Activated CD8-positive, alpha-beta memory T cell treated with anti-CD3 and anti-CD28 coated beads, Interleukin-2, amount 50 U/mL, for 48 hours (primary cell): ENCODE measurements at places on chromosomes 5 and 9.

DNA sequence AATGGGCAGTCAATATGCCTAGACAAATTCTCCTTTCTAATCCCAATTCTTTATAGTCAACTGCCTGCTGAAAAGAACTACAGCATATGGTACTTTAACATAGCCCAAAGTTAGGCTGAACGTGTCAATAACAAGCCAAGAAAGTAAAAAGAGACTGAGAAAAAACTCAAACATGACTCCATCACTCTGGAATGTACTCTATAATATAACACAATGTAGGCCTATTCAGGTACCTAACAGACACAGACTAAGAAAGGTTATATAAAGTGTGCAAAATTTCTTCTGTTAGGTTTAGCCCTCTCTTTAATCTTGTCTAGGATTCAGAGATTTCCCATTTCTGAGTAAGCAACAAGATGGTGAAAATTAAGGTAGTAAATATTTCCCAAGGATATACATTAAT, 209.7 kb upstream of the PRR16 start:
- DNase-seq, result no peak

DNA sequence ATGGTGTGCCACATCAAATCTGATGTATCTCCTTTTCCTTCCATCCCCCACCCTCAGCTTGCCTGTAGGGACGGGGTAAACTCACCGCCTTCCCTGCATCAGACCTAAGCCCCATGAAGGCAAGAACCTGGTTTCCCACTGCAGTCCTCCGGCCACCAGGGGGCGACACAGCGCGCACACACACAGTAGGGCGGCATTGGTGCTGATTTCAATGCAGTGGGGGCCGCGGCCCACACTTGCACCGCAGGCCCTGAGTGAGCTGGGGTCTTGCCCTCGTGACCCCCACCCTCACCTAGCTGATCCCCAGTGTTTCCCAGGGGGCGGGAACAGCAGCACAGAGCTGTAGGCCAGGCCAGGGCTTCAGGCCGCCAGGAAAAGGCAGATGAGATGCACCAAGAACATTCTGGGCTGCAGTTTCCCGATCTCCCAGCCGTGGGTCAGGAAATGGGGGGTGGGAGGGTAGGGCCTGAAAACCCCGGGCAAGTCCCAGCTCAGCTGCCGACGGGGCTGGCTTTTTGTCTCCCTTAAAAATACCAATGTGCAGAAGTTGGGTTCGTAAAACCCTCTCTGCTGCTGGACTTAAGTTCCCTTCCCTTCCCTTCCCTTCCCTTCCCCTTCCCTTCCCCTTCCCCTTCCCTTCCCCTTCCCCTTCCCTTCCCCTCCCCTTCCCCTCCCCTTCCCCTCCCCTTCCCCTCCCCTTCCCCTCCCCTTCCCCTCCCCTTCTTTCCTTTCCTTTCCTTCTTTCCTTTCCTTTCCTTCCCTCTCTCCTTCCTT, 19.5 kb downstream of the FAM163B start:
- peak; percentile 84 for DNase-seq

DNA sequence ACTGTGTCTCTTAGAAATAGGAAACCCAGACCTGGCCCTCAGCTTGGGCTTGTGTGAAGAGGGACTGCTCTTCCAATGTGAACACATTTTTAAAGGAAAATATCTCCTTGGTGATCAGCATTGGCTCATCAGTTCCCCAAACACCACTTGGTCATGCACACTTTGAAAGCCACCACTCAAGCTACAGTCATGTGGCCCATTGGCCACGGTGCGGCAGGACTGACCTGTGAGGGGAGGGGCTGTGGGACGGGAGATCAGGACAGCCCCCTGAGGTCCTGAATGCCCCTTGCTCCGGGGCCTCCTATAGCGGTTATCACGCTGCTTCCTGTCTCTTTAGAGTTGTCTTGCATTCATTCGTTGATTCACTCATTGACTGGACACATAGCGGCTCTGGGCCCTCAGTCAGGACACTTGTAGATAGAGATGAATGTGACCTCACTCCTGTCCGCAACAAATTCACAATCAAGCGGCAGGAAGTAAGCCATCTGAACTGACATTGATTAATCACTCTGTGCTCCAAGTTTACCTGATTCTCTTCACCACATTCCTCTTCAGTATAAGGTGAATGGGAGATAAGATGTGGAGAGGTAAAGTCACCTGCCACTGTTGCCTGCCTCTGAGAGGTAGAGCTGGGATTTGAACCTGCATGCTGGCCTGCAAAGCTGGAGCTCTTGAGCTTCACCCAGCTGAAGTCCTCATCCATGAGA, 73.1 kb downstream of the COL15A1 start:
- DNase-seq, result no peak

DNA sequence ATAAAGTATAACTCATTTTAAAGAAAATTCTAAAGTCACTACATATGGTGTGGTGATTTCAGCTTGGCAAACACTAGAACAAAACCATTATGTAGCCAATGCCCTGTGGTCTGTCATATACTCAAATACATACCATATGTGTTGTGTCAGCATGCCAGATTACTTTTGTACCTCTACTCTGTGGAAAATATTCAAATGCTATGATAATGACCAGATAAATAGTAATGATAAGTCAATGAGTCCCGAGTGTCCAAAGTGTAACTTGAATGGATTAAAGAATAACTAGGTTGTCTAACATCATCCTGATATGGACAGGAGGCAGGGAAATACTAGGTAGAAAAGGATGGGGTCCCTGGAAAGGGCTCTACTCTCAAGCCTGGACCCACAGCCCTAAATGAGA, 58.0 kb upstream of the IL6ST start:
- DNase-seq, result no peak

DNA sequence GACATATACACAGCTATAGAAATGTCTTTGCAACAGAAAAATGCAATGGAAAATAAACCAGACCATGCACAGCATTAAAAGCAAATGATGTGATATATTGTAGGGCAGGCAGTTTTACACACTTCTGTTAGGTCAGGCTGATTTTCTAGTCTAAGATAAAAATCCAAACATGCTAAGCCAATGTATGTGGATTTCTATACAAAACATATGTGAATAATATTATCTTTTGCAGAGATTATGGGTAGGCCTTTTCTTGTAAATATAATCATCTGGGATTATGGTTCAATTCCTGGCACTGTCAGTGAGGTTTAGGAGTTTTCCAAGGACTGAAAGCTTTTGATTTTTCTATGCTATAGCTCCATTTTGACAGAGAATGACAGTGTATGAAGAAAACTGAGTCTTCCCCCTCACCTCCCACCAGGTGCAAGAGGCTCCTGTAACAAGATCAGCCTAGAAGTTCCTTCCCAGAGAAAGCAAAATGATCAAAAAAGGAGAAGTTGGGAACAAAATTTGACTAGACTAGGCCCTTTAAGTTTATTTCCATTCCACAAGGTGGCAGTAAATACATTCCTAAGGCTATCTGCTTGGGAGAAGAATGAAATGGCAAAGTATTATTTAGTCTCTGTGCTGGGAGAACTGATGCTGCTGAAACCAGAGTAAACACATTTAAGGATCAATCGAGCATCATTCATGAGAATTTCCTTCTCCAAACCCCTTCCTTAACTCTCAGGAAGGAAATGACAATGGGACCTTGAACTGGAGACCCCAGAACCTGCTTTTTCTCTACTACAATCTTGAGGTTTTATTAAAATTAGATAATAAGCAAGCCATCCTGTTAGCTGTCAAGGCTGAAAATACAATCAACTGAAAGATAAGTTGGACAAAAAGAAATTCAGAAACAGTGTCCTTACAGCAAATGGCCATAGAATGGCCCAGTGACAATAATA, 133.0 kb upstream of the TUT7 start:
- DNase-seq, result no peak

DNA sequence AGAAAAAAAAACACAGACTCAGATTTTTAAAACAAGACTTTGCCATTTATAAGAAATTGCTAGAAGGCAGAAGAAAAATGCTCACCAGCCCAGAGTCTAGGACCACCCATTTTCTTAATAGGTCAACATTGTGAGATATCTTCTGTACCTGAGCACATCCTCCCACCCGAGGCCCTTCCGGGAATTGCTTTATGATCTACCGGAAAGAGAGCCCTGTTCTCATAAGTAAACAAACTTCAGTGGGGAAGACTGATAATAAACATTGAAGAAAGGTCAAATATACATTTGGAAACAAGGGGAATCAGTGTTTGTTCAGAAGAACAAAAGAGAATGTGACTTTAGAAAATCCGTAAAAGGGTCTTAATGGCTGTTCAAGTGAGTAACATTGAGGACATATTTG, 44.4 kb downstream of the PRKACG start:
- no peak for DNase-seq

DNA sequence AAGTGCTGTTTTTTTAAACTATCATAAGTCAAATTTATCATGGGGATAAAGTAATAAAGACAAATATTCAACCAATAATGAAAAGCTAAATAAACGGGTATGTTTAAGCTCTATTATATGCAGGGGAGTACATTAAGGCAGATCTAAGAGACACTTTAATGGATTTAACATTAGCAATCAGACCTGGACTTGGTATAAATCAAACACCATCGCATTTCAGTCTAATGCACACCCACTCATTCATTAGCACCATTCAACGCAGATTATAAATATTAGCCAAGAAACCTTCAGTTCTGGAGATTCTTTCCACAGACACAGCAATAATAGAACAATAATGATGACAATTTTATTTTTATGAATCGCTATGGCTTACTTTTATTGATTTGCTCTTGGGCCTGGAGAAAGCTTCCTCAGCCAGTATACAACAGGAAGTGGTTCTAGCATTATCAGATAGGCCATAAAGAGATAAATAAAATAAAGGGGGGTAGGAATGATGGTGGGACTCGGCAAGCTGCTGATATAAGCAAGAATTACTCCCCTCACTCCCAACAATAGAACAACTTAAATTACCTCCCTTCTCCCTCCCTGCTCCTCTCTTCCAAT, 172.2 kb downstream of the PSAT1 start:
- DNase-seq, result no peak

DNA sequence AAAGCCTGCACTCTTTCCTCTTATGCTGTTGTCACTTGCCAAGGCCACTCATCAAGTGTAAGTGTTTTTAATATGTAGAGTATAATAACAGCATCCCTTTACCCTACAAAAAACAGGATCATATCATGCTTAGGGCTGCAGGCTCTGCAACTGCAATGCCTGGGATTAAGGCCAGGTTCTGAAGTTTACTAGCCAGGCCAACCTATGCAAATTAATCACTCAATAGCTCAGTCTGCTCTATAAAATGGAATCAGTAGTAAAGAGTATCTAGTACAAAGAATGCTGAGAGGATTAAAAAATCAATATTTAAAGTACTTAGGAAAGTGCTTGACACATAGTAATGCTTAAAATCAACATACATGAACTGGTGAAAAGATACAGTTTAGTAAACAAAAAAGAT, 253.3 kb downstream of the EDIL3 start:
- DNase-seq, result no peak

DNA sequence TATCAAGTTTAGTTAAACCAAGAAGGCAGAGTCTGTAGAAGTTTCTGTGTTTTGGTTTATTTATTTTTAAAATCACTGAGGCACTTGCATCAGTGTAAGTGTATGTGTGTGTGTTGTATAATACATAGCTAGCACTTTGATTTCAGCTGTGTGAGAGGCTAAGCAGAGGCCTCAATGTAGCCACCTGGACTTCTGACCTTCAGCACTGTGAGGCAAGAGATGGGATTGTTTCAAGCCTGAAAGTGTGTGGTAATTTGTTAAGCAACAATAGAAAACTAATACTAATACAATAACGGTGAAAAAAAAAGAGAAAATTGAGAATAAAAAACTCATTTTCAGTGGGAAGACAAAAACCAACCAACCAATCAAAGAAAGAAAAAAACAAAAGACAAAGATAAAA, 327.3 kb downstream of the CDH18 start:
- DNase-seq, result no peak

GRCh38 chr5:16531063-16531648, 65.6 kb upstream of the ZNF622 start:
- DNase-seq, result no peak

GRCh38 chr5:143769026-143769786, 42.8 kb upstream of the HMHB1 start:
- no peak for DNase-seq

DNA sequence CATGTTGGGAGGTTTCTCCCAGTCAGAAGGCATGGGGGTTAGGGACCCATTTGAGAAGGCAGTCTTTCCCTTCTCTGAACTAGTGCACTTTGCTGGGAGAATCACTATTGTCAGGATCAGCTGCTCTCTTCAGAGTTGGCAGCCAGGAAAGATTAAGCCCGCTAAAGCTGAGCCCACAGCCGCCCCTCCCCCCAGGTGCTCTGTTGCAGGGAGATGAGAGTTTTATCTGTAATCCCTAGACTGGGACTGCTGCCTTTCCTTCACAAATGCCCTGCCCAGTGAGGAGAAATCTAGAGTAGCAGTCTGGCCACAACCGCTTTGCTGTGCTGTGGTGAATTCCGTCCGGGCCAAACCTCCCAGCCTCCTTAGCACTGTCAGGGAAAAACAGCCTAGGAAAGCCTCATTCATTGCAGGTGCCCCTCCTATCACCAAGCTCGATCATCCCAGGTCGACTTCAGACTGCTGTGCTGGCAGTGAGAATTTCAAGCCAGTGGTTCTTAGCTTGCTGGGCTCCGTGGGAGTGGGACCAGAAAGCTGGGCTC, 69.8 kb downstream of the CNTLN start:
- no peak for DNase-seq

DNA sequence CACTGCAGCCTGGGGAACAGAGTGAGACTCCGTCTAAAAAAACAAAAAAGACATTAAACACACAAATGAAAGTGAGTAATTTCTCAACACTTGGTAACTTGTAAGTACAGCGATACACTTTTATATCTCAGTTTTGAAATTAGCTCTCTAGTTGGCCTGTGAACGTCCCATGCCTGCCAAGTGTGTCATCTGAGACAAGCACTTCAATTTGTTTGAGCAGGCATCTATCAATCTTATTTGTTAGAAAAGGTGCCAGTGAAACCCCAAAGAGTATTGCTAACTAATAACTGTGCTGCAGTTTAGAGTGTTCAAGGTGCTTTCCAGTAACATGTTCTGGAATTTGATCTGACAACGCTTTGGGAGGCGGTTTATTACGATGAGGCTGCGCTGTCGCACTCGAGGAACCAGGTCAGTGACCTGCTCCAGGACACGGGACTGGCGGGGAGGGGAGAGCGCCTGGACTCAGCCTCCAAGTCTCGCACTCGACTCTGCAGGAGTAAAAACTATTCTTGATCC, 1.1 kb upstream of the SPIN1 start:
- DNase-seq, result peak; percentile 58

- DNase-seq, result peak; percentile 79
These were observed 159.3 kb downstream of the RGS3 start for GRCh38 chr9:113622600-113623400.

GRCh38 chr9:115126404-115126803, 8.4 kb upstream of the TNC start:
- no peak for DNase-seq
